ENCODE measurements at places on chromosomes 3 and 15. TPM values are rescaled to one million over a fixed set of nuclear protein-coding genes. Genes with fewer than 3 reads are reported as not detected.

The TRPM1 gene
- not detected for total RNA-seq

DNA sequence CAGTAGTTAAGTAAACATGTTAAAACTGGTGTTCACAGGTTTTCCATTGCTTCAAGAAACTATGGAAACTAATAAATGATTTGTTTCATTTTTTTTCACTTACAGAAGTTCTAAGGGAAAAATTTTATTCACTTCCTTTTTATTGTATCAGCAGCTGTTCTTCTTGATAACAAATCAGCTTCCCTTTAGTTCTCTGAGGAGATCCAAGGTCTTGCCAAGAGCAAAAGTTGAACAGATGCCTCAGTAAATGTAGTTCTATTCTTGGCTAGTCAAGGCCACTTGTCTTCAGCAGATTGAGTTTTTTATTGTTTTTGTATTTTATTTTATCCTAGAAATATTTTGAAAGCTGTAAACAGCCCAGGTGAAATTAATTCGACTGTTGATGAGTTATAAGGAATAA, 41.8 kb downstream of the KCNH8 start:
- DNase-seq: no peak

- DNase-seq: no peak
These were observed 191.0 kb upstream of the LINGO1 start for GRCh38 chr15:77823736-77824135.

The IL17RE gene
- total RNA-seq: 5.5 TPM

DNA sequence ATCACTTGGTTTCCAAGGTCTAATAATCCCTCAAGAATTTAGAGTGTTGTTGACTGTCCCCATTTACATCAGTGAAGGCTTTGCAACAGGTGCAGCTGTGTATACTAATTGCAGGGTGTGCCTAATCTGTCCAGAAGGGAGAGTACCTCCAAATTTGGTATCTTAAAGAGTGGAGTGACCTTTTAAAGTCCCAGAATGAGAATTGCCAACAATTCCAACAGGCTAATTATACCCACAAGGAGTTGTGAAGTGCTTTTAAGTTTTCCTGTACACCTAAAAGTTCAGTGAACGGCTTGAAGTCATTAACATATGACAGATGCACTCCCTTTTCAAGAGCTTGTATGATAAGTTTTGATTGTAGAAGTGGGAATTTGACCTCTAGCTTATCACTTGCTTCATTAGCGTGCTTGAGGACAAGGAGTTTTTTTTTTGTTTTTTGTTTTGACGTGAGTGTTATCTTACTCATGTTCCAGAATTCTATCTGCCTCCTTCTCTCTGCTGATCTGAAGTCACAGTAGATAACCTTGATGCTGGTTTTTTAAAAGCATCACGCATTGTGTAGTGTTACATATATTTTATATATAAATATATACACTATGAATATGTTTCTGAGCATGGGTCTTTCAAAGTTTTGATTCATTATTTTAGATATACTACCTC, 26.3 kb downstream of the CDIN1 start:
- no peak for DNase-seq

- peak; percentile 35 for DNase-seq
These were observed 28.0 kb downstream of the TFG start for GRCh38 chr3:100737334-100737733.

The GALNT15 gene
- total RNA-seq: 10.2 TPM

DNA sequence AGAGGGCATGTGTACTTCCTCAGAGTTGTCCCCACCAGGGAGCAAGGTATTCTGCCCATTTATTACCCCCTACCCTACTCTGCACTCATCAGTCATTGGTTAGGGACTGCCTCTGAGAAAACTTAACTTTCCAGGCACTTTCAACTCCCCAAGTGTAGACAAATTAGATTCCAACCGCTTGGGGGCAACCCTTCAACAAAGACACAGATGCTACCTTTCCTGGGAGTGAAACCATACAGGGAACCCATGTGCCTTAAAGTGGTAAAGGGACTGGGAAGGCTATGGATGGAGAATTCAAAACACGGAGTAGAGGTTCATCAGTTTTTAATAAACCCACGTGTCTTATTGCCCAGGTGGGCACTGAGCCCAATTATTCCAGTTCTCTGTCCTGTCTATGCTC, 19.4 kb upstream of the UBE2E2 start:
- peak; percentile 79 for DNase-seq

The RTP3 gene
- not detected for total RNA-seq

DNA sequence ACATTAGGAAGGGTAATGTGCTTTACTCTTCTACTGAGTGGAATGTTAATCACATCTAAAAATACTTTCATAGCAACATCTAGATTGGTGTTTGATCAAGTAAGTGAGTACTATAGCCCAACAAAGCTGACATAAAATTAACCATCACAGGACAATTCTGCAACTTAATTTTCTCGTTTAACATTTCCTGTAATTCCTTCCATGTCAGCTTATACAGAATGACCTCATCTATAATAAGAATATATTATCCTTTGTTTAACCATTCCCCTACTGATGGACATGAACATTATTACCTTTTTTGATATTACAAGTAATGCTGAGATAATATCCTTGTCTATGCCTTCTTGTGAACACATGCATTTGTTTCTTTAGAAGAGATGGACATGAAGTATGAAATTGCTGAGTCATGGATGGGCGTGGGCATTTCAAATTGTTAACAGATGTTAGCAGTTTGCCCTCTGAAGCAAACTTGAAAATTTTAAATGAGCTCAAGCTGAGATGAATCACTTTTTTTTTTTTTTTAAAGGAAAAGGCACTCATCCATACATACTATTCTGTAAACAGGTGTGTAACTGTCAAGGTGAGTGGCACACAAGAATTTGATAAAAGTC, 85.1 kb downstream of the OXNAD1 start:
- no peak for DNase-seq

The GLDN gene
- total RNA-seq: not detected

GRCh38 chr15:88513195-88513594, 33.3 kb downstream of the DET1 start:
- no peak for DNase-seq

The LRRC31 gene
- total RNA-seq: not detected

- no peak for DNase-seq
These were observed 8.2 kb upstream of the GANC start for GRCh38 chr15:42264795-42265194.

DNA sequence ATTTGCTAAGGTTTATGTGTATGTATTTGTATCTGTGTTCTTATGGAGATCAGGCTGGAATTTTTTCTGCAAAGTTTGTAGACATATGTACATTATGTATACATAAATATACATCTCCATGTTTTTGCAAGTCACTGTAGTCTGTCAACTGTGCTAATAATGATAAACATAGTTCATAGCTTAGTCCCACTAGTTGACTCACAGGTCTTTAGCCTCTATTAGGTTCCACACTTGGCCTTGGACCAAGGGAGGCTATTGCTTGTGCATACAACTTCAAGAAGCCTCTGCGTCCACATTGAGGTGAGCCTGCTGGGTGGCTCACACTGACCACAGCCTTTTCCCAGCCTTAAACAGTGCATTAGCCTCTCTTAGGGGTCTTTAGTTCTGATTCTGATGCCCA, 243.8 kb upstream of the PEX5L start:
- DNase-seq: peak; percentile 30

The LDHAL6B gene
- not detected for total RNA-seq

- DNase-seq: no peak
These were observed 94.6 kb downstream of the ZIC4 start for GRCh38 chr3:147311716-147312115.

The COLQ gene
- 1.4 TPM for total RNA-seq

- DNase-seq: no peak
These were observed 2.5 kb downstream of the TM4SF1 start for GRCh38 chr3:149374793-149375500.

DNA sequence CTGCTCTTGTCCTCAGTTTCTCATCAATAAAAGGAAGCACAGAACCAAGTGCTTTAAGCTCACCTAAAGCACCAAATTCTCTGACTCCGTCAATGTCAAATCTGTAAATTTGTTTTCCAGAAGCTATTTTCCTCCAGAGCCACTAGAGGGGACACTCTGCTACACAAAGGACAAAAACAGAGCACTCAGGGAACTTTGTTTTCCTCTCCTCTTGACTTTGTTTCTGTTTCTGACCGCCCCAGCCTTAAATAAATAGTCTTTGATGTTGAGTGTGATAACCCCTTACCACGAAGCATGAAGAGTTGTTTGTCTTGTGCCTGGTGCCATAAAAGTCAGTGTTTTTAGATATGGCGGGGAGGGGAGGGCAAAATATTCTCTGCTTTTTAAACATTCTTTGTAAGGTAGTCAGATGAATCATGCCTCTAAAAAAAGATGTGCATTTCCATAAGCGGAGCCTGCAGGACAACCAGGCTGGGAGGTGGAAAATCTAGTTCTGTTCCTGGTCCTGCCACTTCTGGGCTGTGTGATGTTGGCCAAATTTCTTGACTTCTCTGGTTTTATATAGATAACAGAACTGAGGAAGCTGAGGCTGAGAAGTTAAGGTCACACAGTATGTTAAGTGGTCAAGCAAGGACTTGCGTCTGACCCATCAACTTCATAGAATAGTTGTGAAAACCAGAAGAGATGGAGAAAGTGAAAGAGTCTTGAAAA, 7.3 kb upstream of the ZBTB38 start:
- peak; percentile 83 for DNase-seq

DNA sequence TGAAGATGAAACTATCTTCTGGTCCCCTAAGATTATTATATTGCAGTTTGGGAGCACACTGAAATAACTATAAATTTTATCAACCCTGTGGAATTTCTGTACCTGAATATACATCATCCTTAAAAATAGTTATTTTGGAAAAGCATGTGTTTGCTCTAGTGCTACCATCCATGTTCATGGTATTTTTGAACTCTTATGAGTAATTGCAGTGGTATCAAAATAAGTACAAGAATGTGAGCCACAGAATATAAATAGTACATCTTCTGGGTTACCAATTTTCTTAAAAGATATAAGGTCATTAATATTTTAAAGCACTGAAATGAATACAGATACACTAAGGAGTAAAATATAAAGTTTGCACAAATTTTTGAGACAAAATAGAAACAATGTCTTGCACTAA, 206.5 kb downstream of the CBLB start:
- no peak for DNase-seq

The GOLGA6L7 gene
- total RNA-seq: not detected

The SLC22A13 gene
- 1.9 TPM for total RNA-seq

DNA sequence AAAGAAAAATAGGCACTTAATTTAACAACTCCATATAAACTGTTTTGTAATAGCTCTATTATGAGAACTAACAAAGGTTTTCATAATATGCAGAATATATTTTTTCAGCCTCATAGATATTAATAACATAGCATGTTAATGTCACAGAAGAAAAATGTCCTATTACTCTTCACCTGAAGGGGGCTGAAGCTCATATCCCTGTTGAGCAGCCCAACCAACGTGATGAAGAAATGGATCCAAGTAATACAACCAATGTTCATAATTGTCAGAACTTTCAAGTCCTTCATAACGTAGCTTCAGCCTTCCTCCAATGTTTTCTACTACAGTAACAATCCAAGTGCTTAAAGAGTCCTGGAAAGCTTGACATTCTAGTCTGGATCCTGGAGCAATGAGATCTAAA, 34.5 kb upstream of the STIMATE start:
- no peak for DNase-seq

The ZMYND10 gene
- 0.68 TPM for total RNA-seq

Data from MCF 10A (cell line).